ENCODE measurements at places on chromosomes 7 and 10.

DNA sequence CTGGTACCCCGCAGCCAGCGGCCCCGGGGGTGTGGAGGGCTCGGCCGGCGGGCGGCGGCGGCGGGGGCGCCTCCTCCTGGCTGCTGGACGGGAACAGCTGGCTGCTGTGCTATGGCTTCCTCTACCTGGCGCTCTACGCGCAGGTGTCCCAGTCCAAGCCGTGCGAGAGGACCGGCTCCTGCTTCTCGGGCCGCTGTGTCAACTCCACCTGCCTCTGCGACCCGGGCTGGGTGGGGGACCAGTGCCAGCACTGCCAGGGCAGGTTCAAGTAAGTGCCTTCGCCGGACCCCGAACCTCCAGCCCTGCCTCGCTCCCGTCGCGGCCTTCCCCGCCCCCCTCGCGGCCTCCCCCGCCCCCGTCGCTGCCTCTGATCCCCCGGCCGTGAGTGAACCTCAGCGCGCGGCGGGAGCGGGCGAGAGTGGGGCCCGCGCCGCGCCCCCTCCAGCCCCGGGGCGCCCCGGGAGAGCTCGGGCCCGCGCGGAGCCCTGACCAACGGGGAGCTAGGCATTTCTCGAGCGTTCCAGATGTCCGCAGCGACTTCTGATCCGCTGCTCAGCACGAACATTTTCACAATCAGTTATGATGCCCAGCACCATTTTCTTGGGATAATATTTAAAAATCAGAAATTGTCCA lies 727 bp downstream of the ATRNL1 start:
- DNase-seq = no peak

- no peak for DNase-seq
These were observed 49.6 kb downstream of the ANKIB1 start for GRCh38 chr7:92295391-92295790.

- no peak for DNase-seq
These were observed 255.5 kb downstream of the SNX10 start for GRCh38 chr7:26547156-26547555.

DNA sequence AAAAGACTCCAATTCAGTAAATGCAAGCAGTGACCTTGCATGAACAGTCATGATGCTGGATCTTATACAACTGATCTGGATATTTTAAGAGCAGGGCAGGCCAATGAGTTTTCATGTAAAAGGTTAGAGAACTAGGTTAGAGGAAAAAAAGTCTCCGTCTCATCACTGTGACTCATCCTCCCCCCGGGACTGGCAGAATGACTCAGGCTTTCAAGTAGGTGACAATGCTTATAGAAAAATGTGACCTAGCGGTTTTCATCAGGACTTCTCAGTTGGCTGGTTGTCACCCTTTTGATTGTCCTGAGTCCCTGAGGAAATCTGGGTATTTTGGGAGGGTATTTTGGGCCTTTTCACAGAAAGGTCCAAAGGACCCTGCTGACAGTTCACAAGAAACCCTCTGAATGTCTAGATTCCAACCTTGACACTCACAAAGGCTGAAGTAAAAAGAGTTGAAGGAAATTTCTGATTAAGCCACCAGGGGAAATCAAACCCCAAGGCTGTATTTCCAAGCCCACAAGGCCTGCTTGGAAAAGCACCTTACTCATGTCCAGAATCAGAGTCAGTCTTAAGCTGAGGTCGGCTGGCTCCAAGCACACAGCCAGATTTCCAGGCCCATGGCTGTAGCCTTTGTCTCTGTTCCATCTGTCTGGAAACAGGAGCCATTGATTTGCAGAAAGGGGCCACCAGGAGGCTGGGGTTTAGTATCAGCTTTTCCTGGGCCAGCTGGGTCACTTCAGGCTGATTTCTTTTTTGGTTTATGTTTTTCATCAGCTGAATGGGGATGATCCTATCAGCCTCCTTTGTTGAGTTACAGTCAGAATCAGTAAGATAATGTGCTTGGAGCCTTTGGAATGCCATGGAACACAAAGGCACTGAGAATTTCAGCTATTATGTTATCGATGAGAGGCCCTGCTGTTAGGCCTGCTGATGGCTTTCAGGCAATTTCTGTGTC lies 226.4 kb upstream of the HABP2 start:
- DNase-seq = no peak

DNA sequence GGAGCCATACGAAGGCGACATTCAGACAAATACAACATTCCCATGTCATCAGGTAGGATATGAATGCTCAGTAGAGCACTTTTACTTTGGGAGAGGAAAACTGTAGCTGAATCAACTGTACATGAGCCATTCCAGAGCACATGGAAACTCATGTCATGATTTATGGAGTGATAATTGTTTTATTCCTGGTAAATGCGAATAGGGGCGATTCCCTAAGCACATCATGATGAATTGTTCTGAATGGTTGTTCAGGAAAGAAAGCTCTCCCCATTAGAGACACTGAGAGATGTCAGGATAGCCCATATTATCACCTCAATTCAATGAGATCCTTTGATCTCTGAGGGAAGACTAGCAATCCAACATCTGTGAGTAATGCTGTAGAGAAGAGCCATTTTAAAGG lies 243.6 kb downstream of the FOXP2 start:
- DNase-seq = no peak

- peak; percentile 1 for DNase-seq
These were observed 618.1 kb downstream of the SORCS3 start for GRCh38 chr10:105259201-105259600.

GRCh38 chr7:108358553-108358952 lies 97.7 kb downstream of the NRCAM start:
- peak; percentile 72 for DNase-seq

- no peak for DNase-seq
These were observed 103.4 kb downstream of the PRTFDC1 start for GRCh38 chr10:24849051-24849450.

DNA sequence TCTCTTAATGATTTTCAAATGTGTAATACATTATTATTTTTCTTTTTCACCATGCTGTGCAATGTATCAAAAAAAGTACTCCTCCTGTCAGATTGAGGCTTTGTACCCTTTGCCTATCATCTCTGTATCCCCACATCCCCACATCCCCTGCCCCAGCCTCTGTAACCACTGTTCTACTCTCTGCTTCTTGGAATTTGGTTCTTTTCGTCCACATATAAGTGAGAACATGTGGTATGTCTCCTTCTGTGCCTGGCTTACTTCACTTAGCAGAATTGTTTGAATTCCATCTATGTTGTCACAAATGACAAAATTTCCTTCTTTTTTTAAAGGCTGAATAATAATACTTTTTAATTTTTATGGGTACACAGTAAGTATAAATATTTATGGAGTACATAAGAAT lies 13.8 kb downstream of the TAF3 start:
- no peak for DNase-seq

- no peak for DNase-seq
These were observed 36.1 kb downstream of the SORBS1 start for GRCh38 chr10:95525033-95525418.

DNA sequence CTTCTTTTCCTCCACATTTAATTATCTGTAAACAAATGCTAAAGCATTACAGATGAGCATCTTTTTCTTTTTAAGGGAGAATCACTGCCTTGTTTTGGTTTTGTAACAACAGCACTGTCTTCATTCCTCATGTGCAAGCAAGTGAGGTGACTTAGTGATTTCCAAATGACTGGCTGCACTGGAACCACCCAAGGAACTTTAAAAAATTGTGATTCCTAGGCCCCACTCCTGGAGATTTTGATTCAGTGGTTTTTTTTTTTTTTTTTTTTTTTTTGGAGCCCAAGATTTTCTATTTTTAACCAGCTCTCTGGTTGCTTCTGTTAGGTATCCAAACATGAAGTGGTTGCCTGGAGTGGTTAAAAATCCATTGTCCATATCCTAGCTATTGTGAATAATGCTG lies 176.2 kb downstream of the LRMDA start:
- DNase-seq = no peak

DNA sequence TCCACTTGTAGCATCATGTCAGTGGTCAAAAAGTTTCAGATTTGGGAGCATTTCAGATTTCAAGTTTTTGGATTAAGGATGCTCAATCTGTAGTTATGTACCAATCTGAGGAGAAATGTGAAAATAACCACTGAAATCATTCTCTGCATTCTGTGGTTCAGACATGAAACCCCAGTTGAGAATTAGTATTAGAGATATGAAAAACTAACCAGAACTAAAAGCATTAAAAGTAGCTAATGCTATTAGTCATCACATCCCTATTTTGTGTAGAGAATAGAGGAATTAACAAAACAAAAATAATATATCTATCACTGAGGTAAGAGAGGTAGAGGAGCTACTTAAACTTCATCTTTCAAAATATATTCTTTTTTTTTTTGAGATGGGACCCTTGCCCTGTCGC lies 28.0 kb downstream of the MICU1 start:
- no peak for DNase-seq

- no peak for DNase-seq
These were observed 1.2 kb downstream of the SFRP4 start for GRCh38 chr7:37915438-37915837.

DNA sequence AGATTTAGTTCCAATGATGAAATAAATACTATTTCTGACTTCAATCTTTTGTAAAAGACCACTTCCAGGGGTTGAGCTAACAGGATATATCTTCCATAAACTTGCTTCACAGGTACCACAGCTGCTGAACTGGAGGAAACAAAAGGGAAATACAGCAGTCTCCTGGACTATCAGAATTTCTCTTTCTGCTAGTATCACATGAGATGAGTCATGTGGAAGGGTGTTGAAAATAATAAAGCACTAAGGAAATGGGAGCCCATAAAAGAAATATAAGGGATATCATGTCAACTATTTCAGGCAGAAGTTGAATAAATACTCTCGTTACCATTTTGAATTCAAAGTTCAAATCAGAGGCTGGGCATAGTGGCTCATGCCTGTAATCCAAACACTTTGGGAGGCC lies 250.3 kb upstream of the NFE2L3 start:
- DNase-seq = no peak

DNA sequence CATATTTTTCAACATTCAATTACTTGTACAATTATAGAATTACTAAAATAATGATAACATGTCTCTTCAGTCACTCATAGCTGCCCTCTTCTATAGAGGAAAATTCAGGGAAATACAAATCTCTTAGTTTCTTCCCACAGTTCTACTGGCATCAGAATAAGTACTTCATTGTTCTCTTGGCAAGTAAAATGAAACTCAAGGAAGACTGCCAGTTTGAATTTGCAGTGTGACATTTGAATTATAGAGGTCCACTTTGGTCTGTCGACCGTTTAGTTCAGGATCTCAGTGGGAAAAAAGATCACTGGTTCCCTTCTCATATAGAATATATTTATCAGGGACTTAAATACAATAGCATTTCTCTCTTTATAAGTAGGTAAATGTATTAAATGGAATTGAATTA lies 114.5 kb downstream of the PON1 start:
- DNase-seq = no peak

DNA sequence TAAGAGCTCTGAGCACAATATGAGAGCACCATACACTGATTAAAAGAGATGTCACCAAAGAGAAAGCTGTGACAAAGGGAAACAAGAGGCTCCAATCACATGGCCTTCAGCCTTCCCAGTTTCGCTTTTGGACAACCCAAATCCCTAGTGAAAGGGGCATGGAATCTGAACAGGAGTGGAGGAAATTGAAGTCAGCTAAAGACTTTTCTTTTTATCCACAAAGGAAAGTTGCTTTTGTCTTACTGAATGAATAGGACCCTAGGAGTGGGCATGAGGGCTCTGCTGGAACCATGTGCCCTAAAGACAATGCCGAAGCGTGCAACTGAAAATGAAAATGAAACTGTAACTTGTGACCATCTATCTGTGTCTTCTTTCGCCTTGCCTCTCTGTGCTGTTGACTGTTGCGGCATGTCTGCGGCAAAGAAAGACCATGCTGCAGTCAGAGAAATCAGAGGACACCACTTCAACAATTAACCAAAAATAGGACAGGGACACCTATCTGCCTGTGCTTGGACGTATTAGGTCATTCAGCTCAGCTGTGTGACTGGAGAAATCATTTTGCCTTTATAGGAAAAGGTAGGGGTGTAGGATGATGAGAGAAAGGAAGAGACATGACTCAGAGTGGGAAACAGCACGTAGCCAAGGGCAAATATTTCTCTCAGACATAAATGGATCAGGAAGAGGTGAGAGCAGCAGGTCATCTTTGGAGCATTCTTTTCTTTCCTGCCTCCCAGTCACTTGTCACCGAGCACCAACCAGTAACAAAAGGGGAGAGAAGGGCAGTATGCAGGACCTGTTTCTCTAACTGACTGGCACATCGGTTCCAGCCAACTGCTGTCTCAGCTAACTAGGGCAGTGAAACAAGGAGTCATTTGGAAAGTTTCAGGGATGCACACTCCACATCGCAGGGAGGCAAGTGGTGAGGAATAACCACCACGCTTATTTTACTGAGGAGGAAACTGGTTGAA lies 12.3 kb downstream of the CAV2 start:
- DNase-seq = peak; percentile 44

DNA sequence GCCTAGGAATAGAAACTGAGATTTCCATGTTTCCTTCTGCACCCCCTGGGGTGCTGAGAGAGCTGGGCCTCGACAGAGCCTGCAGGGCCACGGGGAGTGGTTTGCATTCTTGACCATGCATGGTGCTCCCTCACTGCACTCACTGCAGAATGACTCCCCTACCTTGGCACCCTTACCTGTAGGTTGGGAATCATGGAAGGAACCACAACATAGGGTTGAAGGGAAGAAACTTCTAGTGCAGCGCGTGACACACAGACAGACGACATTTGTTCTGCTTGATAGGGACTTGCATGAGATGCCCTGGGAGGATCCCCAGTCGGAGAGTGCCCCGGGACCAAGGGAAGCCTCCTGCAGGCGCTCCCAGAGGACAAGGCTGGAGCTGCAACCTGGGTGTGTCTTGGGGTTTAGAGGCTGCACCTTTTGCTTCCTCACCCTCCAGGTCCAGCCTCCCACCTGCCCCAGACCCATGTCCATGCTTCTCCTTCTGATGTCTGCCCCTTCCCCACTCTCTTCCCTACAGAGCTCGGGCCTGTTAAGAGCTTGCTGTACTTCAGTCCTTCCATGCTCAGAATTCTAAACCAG lies 245.2 kb downstream of the ABCA13 start:
- no peak for DNase-seq

DNA sequence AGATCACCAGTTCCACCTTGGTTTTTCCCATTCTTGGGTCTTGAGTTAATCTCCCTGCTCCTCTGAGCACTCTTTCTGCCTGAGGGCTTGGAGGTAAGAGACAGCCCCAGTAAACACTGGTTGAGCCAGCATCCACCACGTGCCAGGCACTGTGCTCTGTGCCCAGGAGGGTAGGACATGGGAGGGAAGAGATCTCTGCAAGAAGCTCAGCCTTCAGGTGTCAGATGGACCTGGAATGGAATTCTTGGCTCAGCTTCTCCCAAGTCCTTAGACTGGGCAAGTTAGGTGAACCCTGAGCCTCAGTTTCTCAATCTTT lies 2.5 kb downstream of the ZYX start:
- DNase-seq = no peak

DNA sequence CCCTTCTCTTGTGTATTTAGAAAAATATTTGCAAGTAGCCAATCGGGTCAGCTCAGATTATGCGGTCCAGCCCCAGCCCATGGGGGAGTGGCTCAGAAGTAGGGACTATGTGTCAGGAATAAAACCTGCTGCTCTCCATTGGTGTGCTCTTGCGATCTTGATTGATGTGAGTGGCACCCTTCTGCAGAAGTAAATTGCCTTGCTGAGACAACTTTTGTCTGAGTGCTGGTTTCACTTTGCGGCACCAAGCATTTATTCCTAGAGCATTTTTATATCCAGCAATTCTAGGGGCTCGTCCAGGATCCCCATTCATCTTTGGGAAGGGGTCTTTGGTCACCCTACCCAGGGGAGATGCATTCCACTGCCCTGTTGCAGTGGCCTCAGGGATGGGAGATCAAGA lies 26.1 kb upstream of the FAM221A start:
- DNase-seq = no peak

Measured in NCI-H2029 (cell line).